ENCODE measurements at places on chromosomes 4 and X. TPM values are rescaled to one million over a fixed set of nuclear protein-coding genes. Genes with fewer than 3 reads are reported as not detected.

DNA sequence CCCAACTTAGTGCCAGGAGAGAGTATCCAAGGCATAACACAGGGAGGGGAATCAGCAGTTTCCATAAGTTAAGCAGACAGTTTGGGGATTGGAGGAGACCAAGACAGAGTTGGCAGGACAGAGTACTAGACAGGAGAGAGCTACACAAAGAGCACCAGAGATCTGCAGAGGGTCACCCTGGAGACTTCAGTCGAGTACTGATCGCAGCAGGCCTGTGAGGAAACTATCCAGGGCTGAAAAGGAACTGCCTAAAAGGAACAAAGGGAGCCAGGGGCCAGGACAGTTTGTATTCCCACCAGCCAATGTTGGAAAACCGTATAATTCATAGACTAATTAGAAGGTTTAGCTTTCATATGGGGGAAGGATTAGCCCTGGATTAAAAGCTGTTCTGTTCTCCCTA lies 80.6 kb upstream of the ENPP6 start:
- no peak for DNase-seq
- H3K4me3 ChIP-seq, result no peak overlapping the region
- H3K36me3 ChIP-seq, result no peaks in the 10 kb centered on the region
- H3K27ac ChIP-seq, result peak overlapping the region; percentile 88
- H3K4me1 ChIP-seq, result peaks cover 21% of the 10 kb centered on the region

DNA sequence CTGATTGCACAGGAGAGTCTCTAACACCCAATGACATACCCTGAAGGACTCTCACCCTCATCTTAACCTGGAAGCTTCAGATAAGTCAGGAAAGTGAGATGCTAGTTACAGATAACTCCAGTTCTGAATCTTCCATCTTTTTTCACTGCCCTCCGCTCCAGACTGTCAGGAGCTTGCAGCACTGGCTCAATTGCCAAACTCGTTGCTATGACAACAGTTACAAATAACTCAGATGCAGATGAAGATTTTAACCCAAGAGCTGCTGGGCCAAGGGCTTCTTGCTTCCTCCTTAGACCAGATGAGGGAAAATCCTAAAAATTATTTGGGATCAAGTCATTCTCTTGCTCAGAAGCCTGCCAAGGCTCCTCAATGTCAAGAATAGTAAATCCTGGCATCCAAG lies 109.1 kb upstream of the HUWE1 start:
- no peaks in the 10 kb centered on the region for H3K36me3 ChIP-seq
- DNase-seq, result no peak
- H3K4me1 ChIP-seq, result peaks cover 12% of the 10 kb centered on the region
- no peaks in the 10 kb centered on the region for H3K27me3 ChIP-seq

Gene TMEM184C
- 36.6 TPM for total RNA-seq

Gene SLC9B1
- 1.7 TPM for total RNA-seq

Data from neural crest cell (in vitro differentiated cells).